Activated CD4-positive, alpha-beta T cell treated with anti-CD3 and anti-CD28 coated beads, Interleukin-2, amount 50 U/mL, for 4 hours (primary cell): ENCODE measurements at places on chromosomes 13 and 19.

GRCh38 chr19:3152419-3152780 is 16.6 kb downstream of the GNA15 start:
- no peak for DNase-seq

GRCh38 chr19:10238172-10238783 is 7.1 kb upstream of the S1PR2 start:
- DNase-seq, result no peak

DNA sequence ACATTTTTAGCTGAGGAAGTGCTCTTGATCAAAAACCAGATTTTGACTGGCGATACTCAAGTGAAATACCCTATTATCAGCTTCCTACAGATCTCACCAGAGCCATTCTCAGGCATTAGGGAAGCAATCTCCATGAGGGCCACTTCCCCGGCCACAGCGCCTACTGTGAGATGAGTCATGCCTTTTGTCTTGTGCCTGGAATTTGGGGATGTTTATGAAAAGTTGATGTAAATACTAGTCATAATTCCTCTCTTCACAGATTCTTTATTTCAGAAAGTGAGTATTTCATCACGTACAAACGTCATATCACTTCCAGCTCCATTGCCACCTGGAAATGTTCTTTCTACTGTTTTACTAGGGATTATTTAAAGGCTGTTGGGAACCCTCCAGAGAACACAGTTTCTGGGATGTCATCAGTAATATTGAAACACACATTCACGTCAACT is 25.3 kb upstream of the SLC46A3 start:
- DNase-seq, result no peak

- no peak for DNase-seq
Observed at GRCh38 chr13:34833562-34834182, 108.4 kb upstream of the NBEA start.

DNA sequence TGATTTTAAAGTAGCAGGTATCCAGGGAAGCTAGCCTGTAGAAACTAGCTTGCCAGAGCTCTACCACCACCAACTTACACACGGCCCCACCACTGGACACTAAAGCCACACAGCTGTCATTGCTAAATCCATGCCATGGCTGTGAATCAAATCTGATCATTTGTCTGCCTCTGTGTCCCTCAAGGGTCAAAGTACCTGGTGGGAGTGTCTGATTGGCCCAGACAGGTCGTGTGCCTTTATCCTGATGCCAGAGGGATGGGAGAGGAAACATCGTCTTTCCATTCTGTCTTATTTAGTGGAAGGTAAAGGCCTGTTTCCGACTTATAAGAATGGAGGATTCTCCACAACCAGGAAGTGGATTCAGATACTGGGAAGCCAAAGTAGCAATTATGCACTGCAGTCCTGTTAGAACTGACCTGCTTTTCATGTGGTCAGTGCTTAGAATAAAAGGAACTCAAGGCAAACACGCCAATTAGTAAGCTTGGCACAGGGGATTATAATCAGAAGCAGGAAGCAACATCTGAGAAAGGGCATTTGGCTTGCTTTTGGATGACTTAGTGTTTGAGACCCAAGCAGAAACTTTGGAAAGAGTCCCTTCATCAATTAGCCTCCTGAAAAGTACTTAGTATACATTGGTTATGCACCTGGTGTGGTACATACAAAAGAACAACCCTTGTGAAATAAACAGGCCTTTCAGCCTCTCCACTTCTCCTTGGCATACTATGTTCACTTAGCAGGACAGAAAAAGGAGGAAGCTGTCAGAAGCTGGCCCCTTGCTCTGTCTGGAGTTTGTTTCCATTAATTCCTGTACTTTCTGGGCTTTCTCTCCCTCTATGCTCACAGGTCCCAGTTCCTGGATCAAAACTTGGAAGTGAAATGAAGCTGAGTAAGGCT is 192.4 kb downstream of the NUFIP1 start:
- DNase-seq, result no peak

DNA sequence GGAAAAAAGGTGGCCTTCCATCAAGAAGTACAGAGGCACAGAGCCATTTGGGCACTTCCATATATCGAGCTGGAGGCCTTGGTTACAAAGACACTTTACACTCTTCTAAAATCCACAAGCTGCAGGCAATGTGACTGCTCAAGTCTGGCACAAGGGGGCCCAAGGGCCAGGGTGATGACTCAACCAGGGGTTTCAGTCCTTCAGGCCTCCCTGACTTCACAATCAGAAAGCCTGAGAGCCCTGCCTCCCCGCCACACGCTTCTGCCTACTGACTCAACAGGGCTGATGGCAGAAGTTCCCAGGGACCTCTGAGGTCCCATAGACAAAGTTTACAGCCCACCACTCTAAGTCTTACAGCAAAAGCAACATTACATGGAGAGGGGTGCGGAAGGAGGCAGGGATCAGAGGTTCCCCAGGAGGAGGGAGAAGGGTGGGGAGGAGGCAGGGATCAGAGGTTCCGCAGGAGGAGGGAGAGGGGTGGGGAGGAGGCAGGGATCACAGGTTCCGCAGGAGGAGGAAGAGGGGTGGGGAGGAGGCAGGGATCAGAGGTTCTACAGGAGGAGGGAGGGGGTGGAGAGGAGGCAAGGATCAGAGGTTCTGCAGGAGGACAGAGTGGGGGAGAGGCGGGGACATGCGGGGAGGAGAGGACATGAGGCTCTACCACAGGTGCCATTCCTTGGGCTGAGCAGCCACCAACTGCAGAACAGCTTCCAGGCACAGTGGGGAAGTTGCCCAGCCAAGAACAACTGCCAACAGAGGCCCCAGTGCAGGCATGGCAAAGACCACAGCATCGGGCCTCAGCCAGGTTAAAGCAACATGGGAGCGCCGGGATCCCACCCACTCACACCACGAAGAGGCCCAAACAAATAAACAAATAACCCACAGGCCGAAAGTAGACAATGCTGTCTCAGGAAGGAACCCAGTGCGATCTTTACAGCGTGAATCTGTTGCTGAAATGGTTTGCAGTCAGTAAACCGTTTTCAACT is 52.0 kb downstream of the SLC7A1 start:
- peak; percentile 20 for DNase-seq

GRCh38 chr13:59721926-59722910 is 441.5 kb downstream of the DIAPH3 start:
- no peak for DNase-seq

DNA sequence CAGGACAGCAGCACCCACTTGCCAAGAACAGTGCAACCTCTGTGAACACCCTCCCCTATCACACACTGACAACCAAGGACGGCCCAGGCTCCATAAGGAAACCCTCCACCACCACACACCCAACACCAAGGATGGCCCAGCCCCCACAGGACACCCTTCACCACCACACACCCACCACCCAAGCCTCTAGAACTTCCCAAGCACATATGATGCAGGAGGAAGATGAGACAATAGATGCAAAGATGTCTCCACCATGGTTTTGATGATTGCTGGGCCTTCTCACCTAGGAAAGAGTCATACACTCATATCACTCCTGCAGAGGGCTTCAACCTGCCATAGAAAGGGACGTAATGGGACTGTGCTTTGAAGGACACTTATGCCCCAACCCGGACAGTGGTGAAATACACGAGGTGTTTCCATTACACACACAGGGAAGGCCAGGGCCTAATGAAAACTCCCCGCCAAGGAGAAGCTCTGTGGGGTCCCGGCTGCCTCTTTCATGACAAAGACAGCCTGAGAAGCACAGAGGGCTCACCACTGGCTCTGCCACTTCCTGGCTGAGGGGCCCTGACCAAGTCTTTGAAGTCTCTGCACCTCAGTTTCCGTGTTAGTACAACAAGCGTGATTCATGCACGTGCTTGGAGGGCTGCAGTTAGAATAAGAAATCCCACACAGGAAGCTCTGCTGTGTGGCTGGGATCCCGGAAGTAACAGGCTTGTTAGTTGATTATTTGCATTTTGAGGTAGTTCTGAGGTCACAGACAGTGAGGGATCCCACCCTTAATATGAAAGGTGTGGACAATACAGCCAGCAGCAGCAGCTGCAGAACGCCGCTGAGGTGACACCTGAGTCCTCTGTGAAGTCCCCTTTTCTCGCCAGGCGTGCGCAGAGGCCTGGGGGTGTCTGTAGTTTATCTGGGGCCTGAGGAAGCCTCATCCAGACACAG is 61.9 kb upstream of the ATP12A start:
- no peak for DNase-seq

DNA sequence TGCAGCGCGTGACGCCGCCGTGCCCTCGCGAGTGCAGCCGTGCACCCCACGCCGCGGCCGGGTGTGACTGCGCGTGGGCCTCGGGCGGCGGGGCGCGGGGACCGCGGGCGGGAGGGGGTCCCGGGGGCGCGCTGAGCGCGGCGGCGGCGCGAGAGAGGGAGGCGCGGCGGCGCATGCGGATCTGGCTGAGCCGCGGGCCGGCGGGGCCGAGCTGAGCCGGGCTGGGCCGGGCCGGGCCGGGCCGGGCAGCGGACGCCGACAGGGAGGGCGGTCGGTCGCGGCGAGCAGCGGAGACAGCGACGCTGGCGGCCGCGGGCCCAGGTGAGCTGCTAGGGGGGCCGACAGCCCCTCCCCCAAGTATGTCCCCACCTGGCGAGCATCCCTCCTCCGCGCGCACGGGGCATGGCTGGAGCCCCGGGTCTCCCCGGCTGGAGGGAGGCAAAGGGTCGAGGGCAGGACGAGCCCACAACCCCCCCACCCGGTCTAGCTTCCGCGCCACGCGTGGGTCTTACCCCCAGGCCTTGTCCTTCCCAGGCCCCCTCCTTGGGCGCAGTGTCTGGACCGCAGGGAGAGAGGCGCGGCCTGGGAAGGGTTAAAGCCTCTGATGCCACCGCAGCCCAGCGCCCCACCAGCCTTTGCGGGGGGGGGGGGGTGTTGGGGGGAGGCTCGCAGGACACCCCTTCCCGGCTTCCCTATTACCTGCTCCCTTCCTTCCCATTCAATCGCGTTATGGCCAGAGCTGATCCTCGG is at the start of gene SPTBN4:
Gene SPTBN4 (plus strand): TSS at position 17 of the 750 bp plus-strand sequence. CDS start 5,621 bp downstream, outside the sequence.
- DNase-seq, result no peak

DNA sequence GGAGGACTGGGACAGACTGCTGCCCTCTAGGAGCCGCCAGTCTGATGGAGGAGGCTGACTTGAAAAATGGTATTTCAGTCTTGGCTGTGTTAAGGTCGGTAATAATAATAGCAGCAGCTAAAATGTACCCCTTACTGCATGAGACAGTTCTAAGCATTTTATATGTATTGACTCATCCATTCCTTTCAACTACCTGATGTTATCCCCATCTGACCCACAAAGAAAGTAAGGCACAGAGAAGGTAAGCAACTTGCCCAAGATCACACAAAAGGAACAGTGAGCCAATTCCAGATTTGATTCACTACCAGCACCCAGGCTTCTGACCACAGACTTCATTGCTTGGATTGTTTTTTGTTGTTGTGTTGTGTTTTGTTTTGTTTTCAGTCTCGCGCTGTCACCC is 4.0 kb downstream of the NCAN start:
- no peak for DNase-seq

DNA sequence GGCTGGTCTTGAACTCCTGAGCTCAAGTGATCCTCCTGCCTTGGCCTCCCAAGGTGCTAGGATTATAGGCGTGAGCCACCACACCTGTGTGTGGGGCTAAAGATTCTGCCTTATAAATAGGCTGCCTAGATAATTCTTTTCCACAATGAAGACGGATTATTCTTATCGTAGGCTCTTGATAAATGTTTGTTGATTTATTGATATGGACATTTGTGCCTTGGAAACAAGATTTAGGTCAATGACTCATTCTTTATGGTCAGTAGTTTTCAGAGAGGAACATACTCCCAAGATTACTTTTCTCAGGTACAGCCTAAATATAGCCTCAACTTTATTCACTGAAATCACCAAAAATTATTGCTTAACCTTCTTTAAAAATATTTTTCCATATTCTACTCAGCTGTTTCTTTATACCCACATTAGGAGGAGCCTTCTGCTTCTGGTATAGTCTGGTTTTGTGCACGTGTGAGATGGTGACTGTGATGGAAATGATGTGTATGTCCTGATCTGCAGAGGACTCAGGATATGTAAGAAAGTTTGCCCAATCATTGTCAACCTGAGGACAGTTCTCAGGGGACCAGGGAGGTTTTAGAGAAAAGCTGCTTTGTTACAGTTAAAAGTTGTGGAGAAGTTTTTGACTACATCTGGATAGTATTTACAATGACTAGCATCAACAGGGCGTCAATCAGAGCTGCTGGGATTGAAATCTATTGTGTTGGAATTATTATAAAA is 208.9 kb downstream of the DNAJC15 start:
- no peak for DNase-seq
